ENCODE measurements at places on chromosomes 11 and 22.

- peak; percentile 60 for DNase-seq
Measured at GRCh38 chr11:65315204-65315865, 669 bp downstream of the CDC42EP2 start.

GRCh38 chr11:122721201-122721963 lies 65.9 kb downstream of the UBASH3B start:
- DNase-seq, result no peak

- DNase-seq, result no peak
Measured at GRCh38 chr11:11845071-11845470, 3.3 kb downstream of the USP47 start.

- no peak for DNase-seq
Measured at GRCh38 chr11:126817096-126817495, 183.5 kb downstream of the KIRREL3 start.

DNA sequence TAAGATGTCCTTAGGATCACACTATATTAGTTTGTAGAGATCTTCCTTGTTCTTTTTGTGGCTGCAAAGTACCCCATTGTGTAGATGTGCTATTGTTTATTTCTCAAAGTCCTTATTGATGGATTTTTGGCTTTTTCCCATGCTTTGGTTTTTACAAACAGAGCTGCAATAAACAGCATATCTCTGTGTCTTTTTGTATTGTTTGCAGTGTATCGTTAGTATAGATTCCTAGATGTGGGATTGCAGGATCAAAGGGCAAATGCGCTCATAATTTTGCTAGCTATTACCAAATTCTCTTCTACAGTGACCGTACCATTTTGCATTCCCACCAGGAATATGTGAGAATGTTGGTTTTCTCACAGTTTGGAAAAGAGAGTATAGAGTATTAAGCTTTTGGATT lies 27.5 kb upstream of the FTH1 start:
- DNase-seq, result no peak

- no peak for DNase-seq
Measured at GRCh38 chr11:44615041-44615755, 49.7 kb downstream of the CD82 start.

GRCh38 chr22:50118129-50118528 lies 28.3 kb downstream of the MOV10L1 start:
- no peak for DNase-seq

DNA sequence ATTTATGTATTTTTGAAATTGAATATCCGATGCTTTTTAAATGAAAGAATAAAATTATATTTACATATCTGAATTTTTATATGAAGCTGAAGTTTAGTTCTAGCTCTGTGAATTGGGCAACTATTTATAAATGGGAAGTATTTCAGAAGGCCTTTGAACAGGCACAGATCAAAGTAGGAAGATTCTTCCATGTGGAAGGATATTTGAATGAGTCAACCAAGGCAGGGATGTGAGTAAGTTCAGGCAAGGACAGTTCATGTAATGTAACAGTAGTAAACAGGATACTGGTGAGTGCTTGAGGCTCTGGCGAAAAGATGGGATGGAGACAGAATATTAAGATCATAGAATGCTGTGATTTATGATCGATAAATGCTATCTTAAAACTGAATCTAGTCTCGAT lies 417.8 kb upstream of the CCDC179 start:
- no peak for DNase-seq

DNA sequence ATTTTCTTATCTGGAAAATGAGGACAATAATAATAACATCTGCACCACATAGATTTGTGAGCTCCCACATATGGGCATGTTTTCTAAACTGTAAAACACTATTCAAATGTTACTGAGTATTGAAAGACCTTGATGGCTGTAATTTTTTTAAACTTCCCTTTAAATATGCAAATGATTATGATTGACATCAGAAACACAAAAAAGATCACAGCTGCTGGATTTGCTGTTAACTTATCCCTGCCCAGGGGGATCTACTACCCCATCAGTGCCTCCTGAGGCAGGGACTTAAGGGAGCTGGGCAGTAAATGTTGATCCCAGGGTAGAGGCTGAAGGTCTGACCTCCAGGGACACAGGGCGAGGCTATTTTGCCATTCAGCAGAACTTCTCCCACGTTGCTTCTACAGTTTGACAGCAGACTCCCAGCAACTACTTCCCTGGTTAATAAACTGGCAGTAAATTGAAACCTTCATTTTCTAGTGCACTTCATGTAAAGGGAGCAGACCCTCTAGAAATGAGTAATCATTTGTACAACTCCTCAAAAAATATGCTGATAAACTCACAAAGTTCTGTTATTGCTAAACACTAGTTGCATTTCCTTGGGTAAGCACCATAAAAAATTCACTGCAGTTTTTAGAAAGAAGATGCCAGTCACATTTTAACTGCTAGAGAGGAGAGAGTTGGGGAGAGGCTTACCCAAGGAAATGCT lies 20.3 kb downstream of the TMPRSS5 start:
- no peak for DNase-seq

- DNase-seq, result no peak
Measured at GRCh38 chr22:37894939-37895670, 11.0 kb upstream of the MICALL1 start.

GRCh38 chr11:32851251-32851650 lies 21.5 kb downstream of the PRRG4 start:
- no peak for DNase-seq

- no peak for DNase-seq
Measured at GRCh38 chr11:47396049-47396320, 12.4 kb upstream of the SLC39A13 start.

DNA sequence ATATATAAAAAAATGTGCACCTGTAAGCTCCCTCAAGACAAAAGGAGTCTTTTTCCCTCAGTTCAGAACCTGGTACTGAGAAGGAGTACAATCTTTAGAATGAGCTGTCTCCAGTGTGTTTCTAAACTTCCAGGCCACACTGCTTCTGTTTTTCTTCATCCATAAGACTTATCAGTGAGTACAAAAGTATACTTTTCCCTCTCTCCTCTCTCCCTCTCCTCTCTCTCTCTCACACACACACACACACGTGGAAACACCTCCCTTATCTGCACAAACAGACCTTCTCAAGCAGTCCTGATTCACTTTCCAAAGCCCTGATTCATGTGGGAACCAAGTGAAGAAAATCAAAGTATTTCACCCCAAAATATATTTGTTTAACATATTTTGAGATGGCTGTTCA lies 220.7 kb upstream of the UBASH3B start:
- no peak for DNase-seq

DNA sequence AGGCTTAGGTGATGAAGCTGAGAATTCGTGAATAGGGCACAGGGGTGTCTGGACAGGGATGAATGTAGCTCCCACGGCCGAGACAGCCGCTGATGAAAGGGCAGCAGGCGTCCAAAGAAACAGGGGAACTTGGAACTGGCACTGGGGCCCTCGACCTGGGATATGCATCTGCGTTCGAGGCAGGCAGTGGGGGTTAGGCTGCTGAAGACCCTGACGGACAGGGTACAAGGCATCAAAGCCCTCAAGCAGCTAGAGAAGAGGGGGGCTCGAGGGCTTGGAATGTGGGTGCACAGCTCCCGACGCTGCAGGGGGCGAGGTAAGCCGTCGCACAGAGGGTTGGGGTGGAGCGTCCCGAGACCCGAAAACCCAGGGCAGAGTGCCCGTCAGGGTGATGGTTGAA lies 6.9 kb upstream of the SYT8 start:
- no peak for DNase-seq

- no peak for DNase-seq
Measured at GRCh38 chr22:27438271-27438980, 363.1 kb downstream of the MN1 start.

- peak; percentile 87 for DNase-seq
Measured at GRCh38 chr22:31286360-31287255, 5.7 kb downstream of the PIK3IP1 start.

GRCh38 chr11:86068138-86068871 lies 579 bp downstream of the PICALM start:
- DNase-seq, result peak; percentile 38

- no peak for DNase-seq
Measured at GRCh38 chr11:10785146-10785474, 23.6 kb downstream of the EIF4G2 start.

GRCh38 chr11:67648796-67649613 lies 1.5 kb downstream of the ACY3 start:
- peak; percentile 86 for DNase-seq

- DNase-seq, result no peak
Measured at GRCh38 chr11:73306977-73307322, 1.1 kb upstream of the ARHGEF17 start.

Data from Kasumi-1 (cell line).